ENCODE measurements at places on chromosomes 2 and 18. TPM values are rescaled to one million over a fixed set of nuclear protein-coding genes. Genes with fewer than 3 reads are reported as not detected.

The DOK6 gene
- not detected for polyA plus RNA-seq

The CPLX4 gene
- not detected for polyA plus RNA-seq

The CIAO1 gene
- polyA plus RNA-seq: 41.7 TPM

The FARSB gene
- 52.6 TPM for polyA plus RNA-seq

The RAB6C gene
- not detected for polyA plus RNA-seq

The MAPK4 gene
- 0.01 TPM for polyA plus RNA-seq

The MROH2A gene
- 0.11 TPM for polyA plus RNA-seq

The OLA1 gene
- polyA plus RNA-seq: 131 TPM

The GULP1 gene
- polyA plus RNA-seq: 1.9 TPM

The HNRNPA3 gene
- 417 TPM for polyA plus RNA-seq

The SH3RF3 gene
- polyA plus RNA-seq: 0.07 TPM

The CIDEA gene
- 18.5 TPM for polyA plus RNA-seq

The EIF2B4 gene
- 51.2 TPM for polyA plus RNA-seq

The TCF7L1 gene
- 24.1 TPM for polyA plus RNA-seq

The HSPD1 gene
- polyA plus RNA-seq: 207 TPM

The ZBTB7C gene
- polyA plus RNA-seq: 0.02 TPM

The HJURP gene
- 22.2 TPM for polyA plus RNA-seq

The SERPINB3 gene
- 0.58 TPM for polyA plus RNA-seq

The IL36B gene
- polyA plus RNA-seq: not detected

The DSG4 gene
- polyA plus RNA-seq: not detected

The IL1R2 gene
- polyA plus RNA-seq: 44.6 TPM

The CCDC85A gene
- 0.02 TPM for polyA plus RNA-seq

The PAX8 gene
- polyA plus RNA-seq: 5.7 TPM

The SMYD5 gene
- 34.4 TPM for polyA plus RNA-seq

The ALPP gene
- not detected for polyA plus RNA-seq

The TWIST2 gene
- 32.5 TPM for polyA plus RNA-seq

The DQX1 gene
- 2.2 TPM for polyA plus RNA-seq

The CYRIA gene
- polyA plus RNA-seq: 0.22 TPM

The IL18RAP gene
- not detected for polyA plus RNA-seq

The FOXD4L1 gene
- 0.02 TPM for polyA plus RNA-seq

The ERFE gene
- 0.43 TPM for polyA plus RNA-seq

The TDRD15 gene
- not detected for polyA plus RNA-seq

The PDE11A gene
- polyA plus RNA-seq: not detected

The C2orf78 gene
- polyA plus RNA-seq: not detected

The UCN gene
- polyA plus RNA-seq: 0.50 TPM

Data from foreskin keratinocyte (primary cell).